CD4-positive, alpha-beta T cell (primary cell): ENCODE measurements at places on chromosomes 6 and 20. TPM values are rescaled to one million over a fixed set of nuclear protein-coding genes. Genes with fewer than 3 reads are reported as not detected.

GRCh38 chr6:16824845-16825685 is 63.8 kb upstream of the ATXN1 start:
- no peak overlapping the region for H3K27ac ChIP-seq
- H3K27me3 ChIP-seq: no peaks in the 10 kb centered on the region
- no peaks in the 10 kb centered on the region for H3K36me3 ChIP-seq
- no peak overlapping the region for H3K4me3 ChIP-seq

- peaks cover 11% of the 10 kb centered on the region for H3K4me1 ChIP-seq
- no peak for DNase-seq
- H3K27me3 ChIP-seq: no peaks in the 10 kb centered on the region
- H3K36me3 ChIP-seq: no peaks in the 10 kb centered on the region
- H3K4me3 ChIP-seq: no peak overlapping the region
- H3K27ac ChIP-seq: no peak overlapping the region
Measured at GRCh38 chr6:7315948-7316365, 3.0 kb upstream of the SSR1 start.

DNA sequence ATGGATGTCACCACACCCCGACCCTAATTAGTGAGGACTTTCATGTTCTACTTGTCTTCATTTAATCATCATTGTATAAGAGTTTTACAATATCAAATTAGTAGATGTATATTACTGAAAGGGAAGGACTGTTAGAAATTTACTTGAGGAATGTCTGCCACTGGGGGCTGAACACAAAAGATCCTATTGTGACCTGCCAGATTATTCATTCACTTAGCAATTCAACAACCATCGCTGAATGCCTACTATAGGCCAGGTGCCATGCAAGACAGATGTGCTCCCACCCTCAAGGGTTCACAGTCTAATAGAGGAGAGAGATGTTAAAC is 8.0 kb upstream of the RBCK1 start:
- peaks cover 25% of the 10 kb centered on the region for H3K36me3 ChIP-seq
- H3K4me3 ChIP-seq: no peak overlapping the region
- peaks cover 14% of the 10 kb centered on the region for H3K4me1 ChIP-seq
- H3K27me3 ChIP-seq: no peaks in the 10 kb centered on the region
- H3K27ac ChIP-seq: no peak overlapping the region
- DNase-seq: no peak

- no peak for DNase-seq
- H3K4me3 ChIP-seq: no peak overlapping the region
- no peaks in the 10 kb centered on the region for H3K36me3 ChIP-seq
Measured at GRCh38 chr20:24767623-24768100, 181.4 kb upstream of the CST7 start.

DNA sequence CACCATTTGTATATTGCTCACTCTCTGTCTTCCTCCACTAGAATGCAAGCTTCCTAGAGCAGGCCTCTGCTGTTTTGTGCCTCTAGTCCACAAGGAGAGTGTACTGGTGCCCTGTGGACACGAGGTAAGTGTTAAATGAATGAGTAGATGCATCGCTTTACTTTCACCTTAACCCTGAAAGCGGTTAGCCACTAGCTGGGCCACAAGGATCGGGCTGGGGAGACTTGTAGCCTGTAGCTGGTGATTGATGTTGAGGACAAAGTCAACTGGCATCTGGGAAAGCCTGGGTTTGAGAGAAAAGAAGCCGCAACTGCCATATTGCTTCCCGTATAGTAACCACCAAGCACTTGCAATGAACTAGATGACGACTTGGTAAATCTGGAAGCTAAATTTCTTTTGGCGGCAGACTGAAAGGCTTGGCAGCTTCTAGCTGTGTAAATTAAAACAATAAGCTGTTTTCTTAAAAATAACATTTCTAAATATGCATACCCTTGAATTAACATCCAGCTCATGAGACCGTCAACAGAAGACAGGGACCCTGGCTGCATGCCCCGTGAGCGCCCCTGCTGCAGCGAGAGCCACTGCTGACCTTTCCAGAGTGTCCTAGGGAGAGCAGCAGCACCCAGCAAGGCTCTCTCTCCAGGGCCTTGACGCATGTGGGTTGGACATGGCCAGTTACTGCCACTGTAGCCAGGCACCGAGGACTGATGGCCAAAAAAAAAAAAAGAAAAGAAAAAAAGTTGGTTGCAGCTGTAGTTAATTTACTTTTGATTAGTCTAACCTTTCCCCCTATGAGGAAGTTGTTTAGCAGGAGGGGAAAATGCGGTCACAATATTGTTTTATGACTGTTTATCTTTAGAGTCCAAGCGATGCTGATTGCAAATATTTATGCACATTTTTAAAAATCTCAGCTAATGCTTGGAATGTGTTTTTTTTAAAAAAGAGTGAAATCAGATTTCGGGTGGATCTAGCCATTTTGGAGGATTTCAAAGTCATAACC is 315.1 kb downstream of the TFAP2C start:
- H3K4me1 ChIP-seq: no peaks in the 10 kb centered on the region
- no peak overlapping the region for H3K4me3 ChIP-seq
- no peak for DNase-seq
- no peaks in the 10 kb centered on the region for H3K27me3 ChIP-seq
- H3K27ac ChIP-seq: no peak overlapping the region

DNA sequence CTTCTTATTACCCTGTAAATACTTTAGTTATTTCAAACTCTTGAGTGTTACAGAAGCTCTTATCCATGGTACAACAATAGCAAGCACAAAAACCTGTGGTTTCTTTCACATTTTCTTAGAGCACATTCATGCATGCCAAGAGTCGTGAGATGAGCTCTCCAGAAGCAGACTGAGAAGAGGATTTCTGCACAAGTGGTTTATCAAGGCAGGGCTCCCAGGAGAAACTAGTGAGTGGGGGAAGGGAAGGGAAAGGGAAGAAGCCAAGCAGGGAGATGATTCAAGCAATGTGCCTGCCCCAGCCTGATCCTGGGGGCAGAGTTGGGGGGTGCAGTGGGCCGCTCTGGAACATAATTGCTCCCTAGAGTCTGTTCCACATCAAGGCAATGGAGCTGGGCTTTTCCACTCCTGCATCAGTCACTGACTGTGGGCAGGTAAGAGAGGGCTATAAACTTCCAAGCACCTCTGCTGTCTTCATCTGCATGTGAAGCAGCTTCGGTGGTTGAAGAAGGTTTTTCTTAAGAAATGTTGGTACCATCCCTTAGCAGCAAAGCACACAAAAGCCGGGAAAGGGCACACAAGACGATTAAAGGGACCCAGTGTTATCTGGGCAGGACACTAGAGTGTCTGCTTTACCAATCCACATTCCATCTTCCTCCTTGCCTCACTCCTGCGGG is 152.1 kb downstream of the PLCB4 start:
- H3K36me3 ChIP-seq: no peaks in the 10 kb centered on the region
- no peaks in the 10 kb centered on the region for H3K27me3 ChIP-seq
- H3K4me1 ChIP-seq: no peaks in the 10 kb centered on the region
- no peak for DNase-seq

PGC gene
- not detected for total RNA-seq

DNA sequence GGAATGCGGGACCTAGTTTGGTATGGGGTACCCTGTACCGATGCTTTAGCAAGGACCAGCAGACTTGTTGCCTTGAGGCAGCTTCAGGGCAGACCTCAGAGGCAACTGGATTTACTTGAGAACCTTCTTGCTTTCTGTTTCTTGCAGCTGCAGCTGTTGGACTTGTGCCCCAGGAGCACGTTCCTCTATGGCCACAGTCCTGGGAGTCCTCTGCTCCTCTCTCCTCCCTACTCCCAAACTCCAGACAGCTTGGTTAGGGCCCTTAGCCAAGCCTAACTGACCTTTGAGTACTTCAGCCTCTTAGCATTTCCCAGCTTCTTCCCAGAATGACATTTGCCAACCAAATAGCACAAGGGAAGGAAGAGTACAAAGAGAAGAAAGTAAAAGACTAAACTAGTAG is 34.7 kb downstream of the GHRH start:
- H3K36me3 ChIP-seq: peaks cover 95% of the 10 kb centered on the region
- H3K4me1 ChIP-seq: no peaks in the 10 kb centered on the region
- H3K27me3 ChIP-seq: no peaks in the 10 kb centered on the region
- no peak overlapping the region for H3K4me3 ChIP-seq

- no peaks in the 10 kb centered on the region for H3K36me3 ChIP-seq
- H3K4me3 ChIP-seq: no peak overlapping the region
- no peaks in the 10 kb centered on the region for H3K4me1 ChIP-seq
- H3K27ac ChIP-seq: no peak overlapping the region
- no peak for DNase-seq
Measured at GRCh38 chr20:6053064-6053775, 640 bp downstream of the LRRN4 start.

TREML1 gene
- total RNA-seq: not detected

DNA sequence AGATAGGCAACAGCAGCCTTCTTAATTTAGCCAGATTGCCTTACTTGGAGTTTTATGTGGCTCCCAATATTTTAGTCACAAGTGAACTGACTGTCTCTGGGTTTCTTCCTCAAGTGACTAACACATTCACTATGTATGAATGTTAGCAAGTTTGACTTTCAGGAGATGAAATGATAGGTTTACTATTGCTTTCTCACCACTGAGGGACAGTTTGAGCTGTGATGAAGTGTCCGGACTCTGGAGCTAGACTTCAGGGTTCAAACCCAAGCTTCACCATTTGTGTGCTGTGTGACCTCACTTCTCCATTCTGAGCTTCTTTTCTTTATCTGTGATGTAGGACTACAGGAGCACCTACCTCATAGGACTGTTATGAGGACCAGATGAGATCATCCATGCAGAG is 8.2 kb downstream of the DHX35 start:
- no peak for DNase-seq
- no peak overlapping the region for H3K4me3 ChIP-seq
- no peaks in the 10 kb centered on the region for H3K27me3 ChIP-seq

DNA sequence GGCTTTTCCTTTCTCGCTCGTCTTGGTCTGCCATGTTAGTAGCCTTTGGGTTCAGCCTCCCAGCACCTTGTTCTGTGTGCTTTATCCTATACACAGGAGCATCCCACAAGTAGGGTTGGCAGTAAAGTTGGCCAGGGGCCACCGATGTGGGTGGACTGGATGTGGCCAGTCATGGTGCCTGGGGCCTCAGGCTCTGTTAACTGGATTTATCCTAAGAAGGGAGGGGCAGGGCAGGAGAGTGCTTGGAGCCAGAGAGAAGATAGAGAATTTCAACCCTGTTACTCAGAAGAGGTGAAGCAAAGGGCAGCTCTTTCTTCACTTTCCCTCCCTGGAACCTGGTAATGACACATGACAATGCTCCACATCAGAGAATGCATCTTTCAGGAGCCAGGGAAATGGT is 14.1 kb upstream of the SIRPB2 start:
- H3K4me3 ChIP-seq: no peak overlapping the region
- H3K27ac ChIP-seq: no peak overlapping the region
- H3K4me1 ChIP-seq: no peaks in the 10 kb centered on the region
- H3K27me3 ChIP-seq: peaks cover 9% of the 10 kb centered on the region

LRRC1 gene
- 0.78 TPM for total RNA-seq

GRCh38 chr20:63602321-63602720 is 24.6 kb downstream of the GMEB2 start:
- no peak for DNase-seq
- H3K4me1 ChIP-seq: peaks cover 16% of the 10 kb centered on the region
- H3K4me3 ChIP-seq: no peak overlapping the region
- no peaks in the 10 kb centered on the region for H3K27me3 ChIP-seq
- H3K27ac ChIP-seq: no peak overlapping the region

DPPA5 gene
- total RNA-seq: not detected
